Testis (tissue), 5 donors: ENCODE measurements at places on chromosomes 11 and 22. TPM values are rescaled to one million over a fixed set of nuclear protein-coding genes. Genes with fewer than 3 reads are reported as not detected.

DNA sequence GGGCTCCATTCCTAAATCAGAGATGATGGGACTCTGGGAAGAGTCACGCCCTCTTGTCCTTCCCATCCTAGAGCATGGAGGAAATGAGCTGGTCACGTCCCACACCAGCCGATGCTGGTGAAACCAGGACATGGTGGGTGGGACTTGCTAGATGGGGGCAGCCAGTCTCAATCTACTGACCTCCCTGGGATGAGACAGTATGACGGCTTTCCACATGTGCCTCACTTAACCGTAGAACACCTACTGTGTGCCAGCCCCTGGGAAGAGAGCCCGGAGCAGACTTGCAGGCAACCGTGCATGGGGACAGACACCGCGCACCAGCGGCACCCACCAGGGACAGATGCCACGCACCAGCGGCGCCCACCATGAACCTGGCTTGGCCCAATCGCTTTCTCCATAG lies 3.8 kb downstream of the OSBPL5 start:
- no peak overlapping the region for H3K4me3 ChIP-seq
- no peaks in the 10 kb centered on the region for H3K27me3 ChIP-seq
- no peak overlapping the region for H3K27ac ChIP-seq
- no peaks in the 10 kb centered on the region for H3K36me3 ChIP-seq
- DNase-seq = no peak

The OR51A2 gene
- total RNA-seq = not detected

DNA sequence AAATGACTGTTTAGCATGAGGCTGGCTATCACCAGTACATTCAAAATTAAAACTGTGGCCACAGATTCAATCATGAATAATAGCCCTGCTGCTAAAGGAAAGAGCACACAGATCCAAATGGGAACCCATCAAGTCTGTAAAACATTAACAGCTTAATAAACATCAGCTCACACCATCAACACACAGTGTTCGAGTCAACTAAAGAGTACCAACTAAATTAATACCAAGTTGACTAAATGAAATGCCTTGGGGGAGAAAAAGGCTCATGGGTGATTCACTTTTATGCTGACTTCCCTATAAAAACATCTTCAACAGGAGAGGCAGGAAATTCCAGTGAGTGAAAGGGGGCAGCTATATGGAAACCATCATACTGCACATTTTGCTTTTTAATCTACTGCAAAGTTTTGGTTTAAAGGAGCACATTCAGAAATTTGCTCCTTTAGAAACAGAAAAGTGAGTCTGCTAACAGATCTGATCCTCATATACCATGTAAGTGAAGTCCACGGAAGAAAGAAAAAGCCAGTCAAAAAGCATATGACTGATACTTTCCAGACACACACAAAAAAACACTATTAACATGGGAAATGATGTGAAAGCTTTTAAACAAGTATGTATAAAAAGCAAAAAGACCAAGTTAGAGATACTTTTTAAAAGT lies 16.3 kb downstream of the LGR4 start:
- H3K4me3 ChIP-seq = no peak overlapping the region
- DNase-seq = no peak
- H3K27me3 ChIP-seq = no peaks in the 10 kb centered on the region
- no peaks in the 10 kb centered on the region for H3K4me1 ChIP-seq
- no peak overlapping the region for H3K27ac ChIP-seq
- H3K36me3 ChIP-seq = no peaks in the 10 kb centered on the region

DNA sequence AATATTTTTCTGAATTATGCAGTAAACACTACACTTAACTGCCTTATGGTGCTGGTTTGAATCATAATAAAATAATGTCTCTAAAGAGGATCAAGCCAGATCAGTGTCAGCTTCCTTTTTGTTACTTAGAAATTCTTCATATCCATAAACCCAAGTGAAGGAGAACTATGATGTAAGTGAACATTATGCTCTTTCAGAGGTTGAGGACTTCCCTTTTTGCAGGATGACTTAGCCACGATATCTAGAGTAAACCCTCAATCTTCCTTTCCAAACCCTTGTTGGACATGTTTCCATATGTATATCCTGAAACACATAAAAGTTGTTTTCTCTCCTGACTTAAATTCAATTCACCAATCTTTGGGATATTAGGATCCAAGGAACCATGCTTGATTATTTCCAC lies 19.1 kb downstream of the OR8D1 start:
- H3K4me3 ChIP-seq = no peak overlapping the region
- H3K36me3 ChIP-seq = no peaks in the 10 kb centered on the region
- no peaks in the 10 kb centered on the region for H3K4me1 ChIP-seq
- no peak for DNase-seq

The WBP2NL gene
- 90.8 TPM for total RNA-seq

GRCh38 chr11:117180020-117180419 lies 1.5 kb downstream of the SIDT2 start:
- H3K4me1 ChIP-seq = peaks cover 18% of the 10 kb centered on the region
- H3K4me3 ChIP-seq = peak overlapping the region; percentile 97
- peak; percentile 16 for DNase-seq
- H3K36me3 ChIP-seq = no peaks in the 10 kb centered on the region

- H3K36me3 ChIP-seq = no peaks in the 10 kb centered on the region
- no peaks in the 10 kb centered on the region for H3K27me3 ChIP-seq
- H3K27ac ChIP-seq = peak overlapping the region; percentile 81
- H3K4me1 ChIP-seq = peaks cover 49% of the 10 kb centered on the region
Observed at GRCh38 chr11:126426106-126426505, 70.6 kb downstream of the ST3GAL4 start.

The MMP27 gene
- total RNA-seq = not detected

- peaks cover 41% of the 10 kb centered on the region for H3K4me1 ChIP-seq
- no peak overlapping the region for H3K27ac ChIP-seq
- H3K4me3 ChIP-seq = no peak overlapping the region
- no peaks in the 10 kb centered on the region for H3K27me3 ChIP-seq
Observed at GRCh38 chr22:17912945-17913721, 111.2 kb downstream of the MICAL3 start.

The SERPIND1 gene
- total RNA-seq = 0.16 TPM

- H3K27me3 ChIP-seq = no peaks in the 10 kb centered on the region
- H3K4me1 ChIP-seq = no peaks in the 10 kb centered on the region
- H3K4me3 ChIP-seq = no peak overlapping the region
- no peak for DNase-seq
Observed at GRCh38 chr22:47659467-47660223, 897.2 kb downstream of the TBC1D22A start.

GRCh38 chr11:76601272-76601671 lies 69.3 kb downstream of the LRRC32 start:
- no peak overlapping the region for H3K4me3 ChIP-seq
- no peak overlapping the region for H3K27ac ChIP-seq
- H3K27me3 ChIP-seq = no peaks in the 10 kb centered on the region
- peak; percentile 12 for DNase-seq
- peaks cover 44% of the 10 kb centered on the region for H3K4me1 ChIP-seq

DNA sequence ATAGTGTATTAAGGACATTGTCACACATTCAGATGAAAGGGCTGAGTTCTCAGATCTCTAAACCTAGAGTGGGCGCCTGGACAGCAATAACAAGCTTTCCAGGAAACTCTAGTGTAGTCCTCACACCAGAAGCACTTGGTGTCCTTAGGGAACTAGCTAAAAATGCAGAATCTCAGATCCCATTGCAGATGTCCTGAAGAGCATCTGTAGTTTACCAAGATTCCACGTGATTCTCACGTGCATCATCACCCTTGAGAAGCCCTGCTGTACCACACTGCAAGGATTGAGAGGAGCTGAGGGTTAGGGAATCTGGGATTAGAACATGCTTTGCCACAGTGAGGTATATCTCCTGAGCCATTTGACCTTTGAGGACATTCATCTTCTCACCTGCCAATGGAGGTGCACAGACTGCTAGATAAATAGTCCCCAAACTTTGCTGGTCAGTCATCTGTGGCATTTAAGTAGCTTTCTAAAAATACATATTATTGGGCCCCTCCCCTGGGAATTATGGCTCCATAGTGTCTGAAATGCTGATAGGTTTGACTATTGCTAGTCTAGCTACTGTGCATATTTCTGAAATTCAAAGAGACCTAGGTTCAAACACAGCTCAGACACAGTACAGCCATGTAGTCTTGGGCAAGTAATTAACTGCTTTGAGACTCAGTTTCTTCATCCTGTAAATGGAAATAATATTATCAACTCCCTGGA lies 1068.9 kb downstream of the OPCML start:
- H3K27me3 ChIP-seq = no peaks in the 10 kb centered on the region
- no peaks in the 10 kb centered on the region for H3K4me1 ChIP-seq
- no peaks in the 10 kb centered on the region for H3K36me3 ChIP-seq
- H3K4me3 ChIP-seq = no peak overlapping the region
- DNase-seq = no peak

- H3K4me3 ChIP-seq = no peak overlapping the region
- H3K4me1 ChIP-seq = no peaks in the 10 kb centered on the region
- H3K27me3 ChIP-seq = no peaks in the 10 kb centered on the region
Observed at GRCh38 chr11:72336163-72336562, 92.2 kb upstream of the PHOX2A start.

GRCh38 chr11:73384531-73384871 lies 8.3 kb downstream of the RELT start:
- H3K4me3 ChIP-seq = no peak overlapping the region
- H3K27me3 ChIP-seq = no peaks in the 10 kb centered on the region
- no peak overlapping the region for H3K27ac ChIP-seq
- peaks cover 14% of the 10 kb centered on the region for H3K4me1 ChIP-seq
- H3K36me3 ChIP-seq = no peaks in the 10 kb centered on the region
- DNase-seq = no peak
